ENCODE measurements at places on chromosomes 5 and 9. TPM values are rescaled to one million over a fixed set of nuclear protein-coding genes. Genes with fewer than 3 reads are reported as not detected.

DNA sequence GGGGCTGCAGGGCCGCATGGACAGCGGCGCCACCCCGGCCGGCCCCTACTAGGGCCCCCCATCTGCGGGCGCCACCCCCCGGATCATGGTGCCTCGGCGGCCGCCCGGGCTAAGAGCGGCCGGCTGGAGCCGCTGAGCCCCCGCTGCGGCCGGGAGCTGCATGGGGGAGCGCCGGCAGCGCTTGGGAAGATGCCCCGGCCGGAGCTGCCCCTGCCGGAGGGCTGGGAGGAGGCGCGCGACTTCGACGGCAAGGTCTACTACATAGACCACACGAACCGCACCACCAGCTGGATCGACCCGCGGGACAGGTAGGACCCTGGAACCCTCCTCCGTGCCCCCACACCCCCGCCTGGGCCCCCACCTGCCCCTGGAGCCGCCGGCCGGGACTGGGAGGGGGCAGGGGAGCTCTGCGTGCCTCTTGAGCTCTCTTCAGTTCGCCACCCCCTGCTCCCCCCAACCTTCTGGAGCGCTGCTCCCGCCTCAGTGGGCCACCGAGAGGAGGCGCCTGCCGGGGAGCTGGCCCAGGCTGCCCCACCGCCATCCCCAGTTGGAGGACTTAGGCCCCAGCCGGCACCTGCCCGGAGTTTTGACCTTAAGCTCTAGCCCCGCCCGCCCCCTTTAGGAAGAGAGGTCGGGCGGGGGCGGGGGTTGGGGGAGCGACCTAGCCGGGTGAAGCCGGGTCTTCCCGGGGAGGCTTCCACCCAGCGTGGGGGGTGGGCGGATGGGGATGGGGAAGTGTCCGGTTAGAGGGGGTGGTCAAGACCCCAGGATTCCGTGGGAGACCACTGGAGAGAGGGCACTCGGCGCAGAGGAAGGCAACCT, 730 bp downstream of the WWC1 start:
- no peak for DNase-seq

Gene PTGR1
- 30.9 TPM for total RNA-seq

Gene GFI1B
- 0.32 TPM for total RNA-seq

DNA sequence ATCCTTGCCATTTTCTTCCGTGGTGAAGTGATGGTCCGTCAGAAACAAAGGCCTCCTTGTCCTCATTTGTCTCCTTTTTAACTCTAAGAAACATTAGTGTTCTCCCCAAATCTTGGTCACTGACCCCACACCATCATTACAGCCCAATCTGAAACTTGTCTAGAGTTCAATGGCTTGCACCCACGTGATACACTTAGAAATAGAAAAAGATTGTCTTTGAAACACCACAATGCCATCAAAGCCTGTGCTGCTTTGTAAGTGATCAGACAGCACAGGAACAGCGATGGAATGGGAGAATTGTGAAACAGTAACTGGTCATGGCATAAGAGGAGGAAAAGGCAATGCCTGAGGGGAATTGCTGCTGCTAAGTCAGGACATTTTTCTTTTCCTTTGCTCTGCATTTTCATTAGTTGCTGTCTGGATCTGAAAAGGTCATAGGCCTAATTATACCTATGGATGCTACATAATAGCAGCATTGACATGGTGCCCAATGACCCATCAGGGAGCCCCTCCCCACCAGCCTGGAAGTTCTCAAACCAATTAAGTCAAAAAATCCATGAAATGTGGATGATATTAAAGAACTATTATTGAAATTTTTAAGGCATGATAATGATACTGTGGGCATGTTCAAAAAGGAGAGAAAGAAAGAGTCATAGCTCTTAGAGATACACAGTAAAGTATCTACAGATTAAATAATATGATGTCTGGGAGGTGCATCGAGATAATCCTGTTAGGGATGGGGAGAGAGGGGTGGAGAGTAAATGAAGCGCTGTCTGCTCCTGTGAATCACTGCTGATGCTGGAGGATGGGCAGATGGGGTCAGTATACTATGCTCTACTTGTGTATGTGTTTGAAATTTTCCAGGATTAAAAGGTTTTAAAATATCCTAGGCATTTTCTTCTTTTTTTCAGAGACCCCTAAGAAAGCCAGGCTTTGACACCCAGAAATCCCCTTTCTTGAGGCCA, 83.6 kb downstream of the ENC1 start:
- DNase-seq: no peak

- no peak for DNase-seq
Observed at GRCh38 chr5:32474209-32474854, 29.8 kb upstream of the ZFR start.

Gene TMEM252
- not detected for total RNA-seq

Gene LCN1
- not detected for total RNA-seq

GRCh38 chr9:82109626-82110025, 121.1 kb downstream of the SPATA31D1 start:
- DNase-seq: no peak

DNA sequence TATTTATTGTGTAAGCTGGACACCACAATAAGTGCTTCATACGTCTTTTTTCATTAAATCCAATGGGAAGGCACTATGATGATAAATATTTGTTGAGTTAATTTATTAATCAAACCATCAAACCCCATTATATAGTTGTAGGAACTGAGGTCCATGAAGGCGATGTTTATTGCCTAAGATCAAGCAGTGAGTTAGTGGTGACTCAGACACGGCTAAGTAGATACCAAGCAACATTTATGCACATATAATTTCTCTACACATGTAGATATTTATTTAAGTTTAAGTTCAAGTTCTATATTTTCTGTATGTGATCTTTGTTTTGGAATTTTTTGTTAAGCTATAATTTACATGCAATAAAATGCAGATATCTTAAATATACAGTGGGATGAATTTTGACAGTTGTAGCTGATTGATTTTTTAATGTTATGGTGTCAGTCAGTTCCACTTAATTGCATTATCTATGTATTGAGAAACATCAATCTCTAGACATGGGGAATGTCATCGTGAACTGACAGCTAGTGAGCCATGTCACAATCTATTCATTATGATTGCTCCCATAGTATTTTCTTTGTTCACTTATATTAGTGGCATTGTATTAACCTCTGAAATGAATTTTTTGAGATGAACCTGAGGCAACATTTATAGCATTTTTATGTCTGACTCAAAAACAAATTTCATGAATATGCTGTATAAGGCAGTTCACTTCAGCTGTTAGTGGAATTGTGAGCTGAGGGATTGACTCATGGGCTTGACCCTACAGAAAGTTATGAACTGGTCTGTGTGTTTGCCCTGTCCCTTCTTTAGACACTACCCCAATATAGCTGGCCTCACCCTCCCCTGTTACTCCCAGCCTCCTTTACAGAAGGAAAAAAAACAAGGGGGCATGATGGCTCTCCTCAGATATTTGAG, 11.9 kb upstream of the GARNL3 start:
- no peak for DNase-seq

DNA sequence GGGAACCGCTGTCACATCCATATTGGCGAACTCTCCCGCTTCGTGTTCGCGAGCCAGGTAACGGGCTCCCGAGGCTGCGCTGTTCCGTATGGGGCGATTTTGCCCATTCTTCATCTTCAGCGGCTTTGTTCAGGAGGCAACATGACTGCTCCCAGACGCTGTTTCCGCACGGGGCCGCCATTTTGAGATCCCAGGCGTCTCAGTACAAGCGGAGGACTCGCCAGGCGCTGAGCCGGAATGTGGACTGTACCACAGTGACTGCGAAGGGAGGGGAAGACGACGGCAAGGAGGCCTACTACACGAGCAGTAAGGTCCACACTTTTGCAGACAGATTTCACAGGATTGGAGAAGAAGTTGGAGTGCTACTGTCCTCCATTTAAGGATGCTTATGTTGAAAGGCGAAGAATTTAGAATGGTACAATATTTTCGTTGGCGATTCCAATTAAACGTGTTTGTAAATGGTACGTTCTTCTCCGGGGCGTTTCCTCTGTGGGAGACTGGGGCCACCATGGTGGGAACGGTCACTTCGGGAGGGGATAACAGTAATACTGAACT, 41.6 kb upstream of the ZNF300 start:
- peak; percentile 95 for DNase-seq

Gene DMGDH
- total RNA-seq: 4.9 TPM

DNA sequence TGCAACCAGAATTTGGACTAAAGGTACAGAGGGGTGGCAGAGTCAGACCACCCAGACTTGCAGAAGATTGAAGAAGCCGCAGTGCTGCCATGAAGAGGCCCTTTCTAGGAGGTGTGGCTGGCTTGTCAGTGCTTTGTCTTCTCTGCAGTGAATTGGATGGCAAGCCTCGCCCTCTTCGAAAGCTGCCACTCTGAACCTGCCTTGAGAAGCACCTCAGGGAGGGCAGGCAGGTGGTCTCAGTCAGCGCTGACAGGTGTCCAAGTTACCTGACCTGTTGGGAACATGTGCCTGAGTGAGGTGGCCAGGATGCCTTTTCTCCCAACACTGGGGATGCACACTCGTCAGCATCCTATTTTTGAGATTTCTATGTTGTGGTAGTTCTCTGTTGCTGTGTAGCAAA, 6.2 kb downstream of the TENT4A start:
- DNase-seq: no peak

- DNase-seq: no peak
Observed at GRCh38 chr9:137511758-137512463, 38.3 kb downstream of the PNPLA7 start.

Gene GFRA3
- total RNA-seq: 1.9 TPM

DNA sequence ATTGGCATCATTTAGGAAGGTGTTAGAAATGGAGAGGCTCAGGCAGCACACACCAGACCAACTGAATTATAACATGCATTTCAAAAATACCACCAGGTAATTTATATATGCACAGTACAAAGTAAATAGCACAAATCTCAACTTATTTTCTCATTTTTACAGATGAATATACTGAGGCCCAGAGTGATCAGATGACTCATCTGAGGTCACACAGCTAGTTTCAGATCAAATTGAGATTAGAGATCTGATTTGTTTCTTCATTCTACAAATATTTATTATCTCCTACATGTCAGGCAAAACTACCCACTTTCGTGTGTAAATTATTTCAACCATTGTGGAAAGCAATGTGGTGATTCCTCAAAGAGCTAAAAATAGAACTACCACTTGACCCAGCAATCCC, 507.1 kb downstream of the TLE4 start:
- no peak for DNase-seq

DNA sequence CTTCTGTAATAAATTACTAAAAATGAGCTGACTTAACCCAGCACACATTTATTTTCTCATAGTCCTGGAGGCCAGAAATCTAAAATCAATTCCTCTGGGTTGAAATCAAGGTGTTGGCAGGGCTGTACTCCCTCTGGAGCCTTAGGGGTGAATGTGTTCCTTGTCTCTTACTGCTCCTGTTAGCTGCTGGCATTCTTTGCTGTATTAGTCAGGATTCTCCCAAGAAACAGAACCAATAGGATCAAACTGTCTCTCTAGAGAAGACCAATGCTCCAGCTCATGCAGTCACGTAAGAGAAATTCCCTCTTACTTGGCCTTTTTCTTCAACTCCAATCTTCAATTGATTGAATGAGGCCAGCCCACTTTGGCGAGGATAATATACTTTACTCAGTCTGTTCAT, 15.3 kb upstream of the CD180 start:
- DNase-seq: no peak

- DNase-seq: no peak
Observed at GRCh38 chr5:94243612-94244011, 374.8 kb downstream of the KIAA0825 start.

Gene JMY
- total RNA-seq: 12.7 TPM

DNA sequence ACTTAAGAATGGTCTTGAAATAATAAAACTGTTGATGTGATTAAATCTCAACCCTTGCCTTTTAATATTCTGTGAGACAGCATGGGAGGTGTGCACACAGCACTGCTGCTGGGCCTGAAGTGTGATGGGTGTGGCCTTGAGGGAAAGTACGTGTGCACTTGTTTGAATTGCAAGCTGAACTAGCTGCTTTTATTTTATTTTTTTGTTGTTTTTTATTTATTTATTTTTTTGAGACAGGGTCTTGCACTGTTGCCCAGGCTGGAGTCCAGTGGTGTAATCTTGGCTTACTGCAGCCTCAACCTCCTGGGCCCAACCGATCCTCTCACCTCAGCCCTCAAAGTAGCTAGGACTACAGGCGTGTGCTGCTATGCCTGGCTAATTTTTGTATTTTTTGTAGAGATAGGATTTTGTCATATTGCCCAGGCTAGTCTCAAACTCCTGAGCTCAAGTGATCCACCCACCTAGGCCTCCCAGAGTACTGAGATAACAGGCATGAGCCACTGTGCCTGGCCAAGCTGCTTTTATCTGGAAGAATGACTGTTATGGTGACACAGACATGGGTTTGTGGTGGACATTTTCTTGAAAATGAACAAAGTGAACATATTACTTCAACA, 58.9 kb downstream of the GPR107 start:
- no peak for DNase-seq

DNA sequence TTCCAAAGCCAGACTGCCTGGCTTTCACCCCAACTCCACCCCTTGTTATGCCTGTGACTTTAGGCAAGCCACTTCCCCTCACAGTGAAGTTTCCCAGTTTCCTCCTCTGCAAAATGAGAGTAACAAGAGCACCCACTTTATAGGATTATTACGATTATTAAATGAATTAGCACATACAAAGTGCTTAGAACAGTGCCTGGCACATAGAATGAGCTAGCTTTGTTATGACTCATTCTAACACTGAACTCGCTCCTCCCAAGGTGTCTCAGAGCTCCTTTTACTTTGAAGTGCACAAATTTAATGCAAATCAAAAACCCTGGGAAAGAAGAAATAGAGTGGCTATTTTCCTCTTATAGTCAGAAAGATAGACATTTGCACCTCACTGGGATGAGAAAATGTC, 34.3 kb downstream of the DNAH5 start:
- no peak for DNase-seq
